ENCODE measurements at places on chromosomes 7 and 10.
A peak's percentile ranks its signal among the peaks of the same experiment; 100 is the strongest.

DNA sequence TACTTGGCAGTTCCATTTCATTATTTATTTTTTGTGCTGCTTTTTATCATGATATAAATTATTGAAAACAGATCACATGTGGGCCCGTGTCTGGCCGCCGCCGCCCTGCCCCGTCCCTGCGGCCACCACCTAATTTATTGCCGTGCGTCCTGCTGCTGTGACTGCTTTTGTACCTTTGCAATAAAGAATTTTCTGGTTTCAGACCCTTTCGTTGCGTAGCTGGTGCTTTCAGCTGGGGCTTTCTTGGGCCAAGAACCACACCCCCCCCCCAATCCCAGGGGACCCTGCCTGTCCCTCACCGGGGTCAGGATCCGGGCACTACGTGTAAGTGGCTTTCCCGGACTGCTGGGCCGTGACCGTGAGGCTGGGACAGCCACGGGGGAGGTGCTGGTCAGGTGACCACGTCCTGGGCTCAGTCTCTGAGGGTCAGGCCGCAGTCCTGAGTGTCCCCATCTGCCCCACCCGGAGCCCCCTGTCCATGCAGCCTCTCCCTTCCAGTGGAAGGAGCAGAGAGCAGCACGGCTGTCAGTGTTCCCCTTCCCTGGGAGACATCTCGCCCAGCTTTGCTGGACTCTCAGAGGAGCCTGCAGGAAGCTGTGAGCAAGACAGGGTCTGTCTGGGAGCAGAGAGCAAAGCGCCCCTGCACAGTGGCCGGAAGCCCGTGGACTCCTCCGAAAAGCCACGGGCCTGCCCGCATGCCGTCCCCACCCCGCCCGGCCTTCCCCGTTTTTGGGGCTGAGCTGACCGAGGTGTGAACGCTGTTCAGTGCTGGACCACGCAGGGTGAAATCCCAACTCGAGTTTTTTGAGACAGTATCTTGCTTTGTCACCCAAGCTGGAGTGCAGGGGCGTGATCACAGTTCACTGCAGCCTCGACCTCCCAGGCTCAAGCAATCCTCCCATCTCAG, 12.6 kb downstream of the MAFK start:
- DNase-seq = no peak

DNA sequence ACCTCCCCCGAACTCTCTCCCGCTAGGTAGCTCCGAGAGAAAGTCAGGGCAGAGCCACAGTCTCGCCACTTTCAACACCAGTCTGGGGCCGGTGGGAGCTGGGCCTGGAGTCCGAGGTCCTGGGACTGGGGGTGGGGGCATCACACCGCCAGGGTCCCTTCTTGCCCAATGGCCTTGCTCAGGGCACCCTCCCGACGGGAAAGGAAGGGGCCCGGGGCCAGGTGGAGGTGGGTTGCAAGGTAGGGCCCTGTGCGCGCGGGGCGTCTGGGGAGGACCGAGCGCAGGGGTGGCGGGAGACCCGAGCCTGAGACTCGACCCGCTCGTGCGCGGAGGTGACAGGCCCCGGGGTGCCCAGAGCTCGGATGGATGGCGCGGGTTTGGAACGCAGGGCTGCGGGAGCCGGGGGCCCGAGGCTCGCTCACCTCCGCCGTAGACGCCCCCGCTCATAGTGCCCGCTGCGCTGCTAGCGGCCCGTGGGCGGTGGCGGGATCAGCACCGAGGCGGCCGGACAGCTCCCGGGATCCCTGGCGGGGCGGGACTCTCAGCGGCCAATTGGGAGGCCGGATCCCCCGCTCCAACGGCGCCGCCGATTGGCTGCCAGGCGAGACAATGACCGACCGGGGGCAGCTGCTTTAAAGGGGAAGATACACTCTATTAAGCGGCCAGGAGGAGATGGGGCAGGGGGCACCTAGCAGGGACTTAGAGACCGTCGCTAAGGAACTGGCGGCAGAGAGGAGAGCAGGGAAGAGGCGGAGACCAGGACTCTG, at the start of gene ACTL6B:
Gene ACTL6B, minus strand, starts transcription at position 541 of the 767 bp plus-strand sequence. Its CDS starts 94 bp downstream, at position 447.
- no peak for DNase-seq

- DNase-seq = no peak
These were observed 341.0 kb downstream of the AUTS2 start for GRCh38 chr7:69939317-69939716.

- DNase-seq = no peak
These were observed 142.2 kb upstream of the VWC2 start for GRCh38 chr7:49631071-49631815.

DNA sequence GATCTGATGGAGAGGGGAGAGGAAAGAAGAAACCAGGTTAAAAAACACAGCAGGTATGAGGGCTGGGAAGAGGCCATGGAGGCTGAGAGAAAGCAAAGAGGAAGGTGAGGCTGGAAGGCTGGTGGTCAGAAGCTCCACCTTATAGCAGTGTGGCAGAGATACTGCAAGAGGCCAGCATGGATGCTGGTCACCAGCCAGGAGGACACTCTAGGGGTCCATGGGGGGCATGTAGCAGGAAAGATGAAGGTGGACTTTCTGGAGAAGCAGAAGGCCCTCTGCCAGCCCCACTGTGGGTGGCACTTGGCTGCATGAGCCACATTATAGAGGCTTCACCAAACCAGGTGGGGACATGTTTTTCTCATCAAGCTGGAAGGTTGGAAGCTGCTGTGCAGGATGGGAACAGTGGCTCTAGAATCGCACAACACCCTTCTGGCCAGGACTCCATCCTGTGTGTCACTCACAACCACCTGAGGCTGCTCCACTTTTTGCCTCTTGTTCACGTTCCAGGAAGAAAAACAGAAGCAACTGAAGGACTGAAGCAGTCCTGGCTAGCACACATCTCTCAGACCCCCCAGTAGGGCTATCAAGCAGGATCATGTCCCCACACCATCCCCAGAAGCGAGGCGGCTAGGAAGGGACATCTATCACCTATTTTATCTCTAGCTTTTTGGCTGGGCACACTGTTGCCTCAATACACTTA, 587.5 kb upstream of the MGMT start:
- no peak for DNase-seq

GRCh38 chr7:116906391-116906790, 44.0 kb downstream of the CAPZA2 start:
- no peak for DNase-seq

DNA sequence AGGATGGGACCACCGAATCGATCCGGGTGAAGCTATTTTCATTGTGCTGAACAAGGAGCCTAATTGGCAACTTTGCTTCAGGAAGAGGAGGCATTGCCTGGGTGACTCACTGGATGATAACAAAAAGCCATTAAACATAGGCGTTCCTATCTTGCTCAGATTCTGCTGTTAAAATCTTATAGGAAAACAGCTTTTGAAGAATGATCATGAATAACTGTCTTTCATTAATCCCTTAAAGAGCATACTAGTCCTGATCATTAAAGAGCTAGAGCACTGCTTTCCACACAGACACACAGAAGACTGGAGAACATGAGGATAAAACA, 174.2 kb upstream of the IMMP2L start:
- DNase-seq = peak; percentile 31

- no peak for DNase-seq
These were observed 63.7 kb downstream of the TACC2 start for GRCh38 chr10:122052701-122053100.

DNA sequence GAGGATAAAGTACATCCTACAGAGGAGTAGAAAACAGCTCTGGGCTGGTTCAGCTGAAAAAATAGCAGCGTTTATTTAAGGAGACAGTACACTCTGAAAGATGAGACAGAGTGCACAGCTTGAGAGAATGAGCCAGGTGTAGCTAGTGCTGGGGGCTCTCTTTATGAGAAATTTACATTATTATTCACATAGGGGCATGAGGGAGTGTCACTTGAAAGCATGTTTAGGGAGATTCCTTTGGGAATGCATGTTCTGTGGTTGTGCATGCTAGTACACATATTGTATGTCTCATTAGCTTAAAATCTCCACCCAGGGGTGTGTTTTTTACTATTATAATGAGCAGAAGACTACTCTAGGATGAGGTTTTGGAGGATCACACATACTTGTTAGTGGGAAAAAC, 1224.4 kb downstream of the REEP3 start:
- DNase-seq = no peak

DNA sequence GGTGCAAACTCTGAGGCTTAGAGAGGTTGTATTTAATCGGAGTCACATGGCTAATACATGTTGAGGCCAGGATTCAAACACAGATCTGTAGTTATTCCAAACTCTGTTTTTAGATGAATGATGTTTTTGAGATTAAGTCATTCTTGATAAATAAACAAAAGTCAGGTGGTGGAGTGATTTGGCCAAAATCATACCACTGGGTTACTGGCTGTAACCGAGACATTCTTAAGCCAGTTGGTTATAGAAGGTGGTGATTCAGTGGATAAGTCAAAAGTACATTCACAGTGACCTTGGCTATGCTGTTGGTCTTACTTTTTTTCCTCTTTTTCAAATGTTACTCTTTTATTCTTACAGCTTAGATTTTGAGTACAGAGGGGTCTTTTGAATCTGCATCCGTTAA, 361.4 kb downstream of the KIF20B start:
- no peak for DNase-seq

DNA sequence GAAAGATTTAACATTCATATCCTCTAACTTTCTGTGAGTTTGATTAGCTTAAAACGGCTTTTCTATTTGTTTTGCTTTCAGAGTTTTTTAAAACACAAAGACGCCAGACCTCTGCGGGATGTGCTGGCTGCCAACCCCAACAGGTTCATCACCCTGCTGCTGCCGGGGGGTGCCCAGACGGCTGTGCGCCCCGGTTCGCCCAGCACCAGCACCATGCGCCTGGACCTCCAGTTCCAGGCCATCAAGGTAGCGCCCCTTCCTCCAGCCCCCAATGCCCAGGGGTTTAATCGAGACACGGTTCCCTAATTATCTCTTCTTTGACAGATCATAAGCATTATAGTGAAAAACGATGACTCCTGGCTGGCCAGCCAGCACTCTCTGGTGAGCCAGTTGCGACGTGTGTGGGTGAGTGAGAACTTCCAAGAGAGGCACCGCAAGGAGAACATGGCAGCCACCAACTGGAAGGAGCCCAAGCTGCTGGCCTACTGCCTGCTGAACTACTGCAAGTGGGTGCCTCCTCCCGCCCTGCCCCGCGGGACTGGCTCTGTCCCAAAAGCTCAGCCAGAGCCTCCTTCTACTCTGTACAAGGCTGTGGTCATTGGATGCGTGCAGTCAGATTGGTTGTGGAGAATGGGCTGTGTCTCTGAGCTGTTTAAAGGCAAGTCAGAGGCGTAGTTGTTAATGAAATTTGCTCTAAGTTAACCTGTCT, 71.2 kb downstream of the TRRAP start:
- no peak for DNase-seq

- no peak for DNase-seq
These were observed 125.0 kb upstream of the NPY start for GRCh38 chr7:24158975-24159374.

- no peak for DNase-seq
These were observed 254.2 kb downstream of the COBL start for GRCh38 chr7:51062222-51062987.

GRCh38 chr10:1629326-1630198, 107.8 kb downstream of the ADARB2 start:
- no peak for DNase-seq

- no peak for DNase-seq
These were observed 438.8 kb upstream of the C7orf33 start for GRCh38 chr7:148151778-148152177.

GRCh38 chr7:151462306-151462779, 22.4 kb upstream of the CRYGN start:
- no peak for DNase-seq

GRCh38 chr10:36817898-36818297, 307.5 kb upstream of the ANKRD30A start:
- no peak for DNase-seq

- no peak for DNase-seq
These were observed 954 bp upstream of the MLXIPL start for GRCh38 chr7:73625276-73625675.

DNA sequence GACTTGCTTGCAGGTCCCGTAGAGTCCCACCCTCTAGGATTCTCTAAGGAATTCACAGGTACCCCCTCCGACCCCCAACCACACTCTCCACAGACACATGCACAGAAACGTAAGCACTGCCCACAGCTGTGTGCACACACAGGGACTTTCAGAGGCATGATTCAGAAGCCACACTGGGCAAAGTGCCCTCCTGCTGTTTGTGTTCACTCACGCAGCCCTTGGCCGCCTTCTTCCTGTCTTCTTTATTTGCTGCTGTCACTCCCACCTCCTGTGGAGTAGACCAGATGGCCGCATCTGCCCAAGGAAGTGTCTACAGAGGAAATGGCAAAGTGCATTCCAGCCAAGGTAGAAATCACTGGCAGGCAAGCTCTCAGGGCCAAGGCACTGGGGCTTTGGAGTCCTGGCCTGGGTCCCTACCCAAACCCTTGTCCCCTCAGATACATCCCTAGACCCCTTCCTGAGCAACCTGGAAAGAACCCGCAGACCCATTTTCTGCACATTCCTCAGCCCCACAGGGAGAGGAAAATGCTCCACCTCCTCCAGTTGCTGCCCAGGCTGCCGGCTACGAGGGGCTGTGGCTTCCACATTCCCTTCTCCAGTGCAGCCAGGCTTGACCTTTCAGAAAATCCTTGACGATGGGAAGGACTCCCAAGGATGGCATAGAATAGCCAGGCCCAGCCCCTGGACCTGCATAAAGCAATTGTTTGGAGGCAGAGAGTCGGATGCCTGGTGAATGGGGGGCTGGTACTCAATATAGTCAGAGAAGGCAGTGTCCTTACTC, 21.6 kb upstream of the GIMAP8 start:
- peak; percentile 42 for DNase-seq

DNA sequence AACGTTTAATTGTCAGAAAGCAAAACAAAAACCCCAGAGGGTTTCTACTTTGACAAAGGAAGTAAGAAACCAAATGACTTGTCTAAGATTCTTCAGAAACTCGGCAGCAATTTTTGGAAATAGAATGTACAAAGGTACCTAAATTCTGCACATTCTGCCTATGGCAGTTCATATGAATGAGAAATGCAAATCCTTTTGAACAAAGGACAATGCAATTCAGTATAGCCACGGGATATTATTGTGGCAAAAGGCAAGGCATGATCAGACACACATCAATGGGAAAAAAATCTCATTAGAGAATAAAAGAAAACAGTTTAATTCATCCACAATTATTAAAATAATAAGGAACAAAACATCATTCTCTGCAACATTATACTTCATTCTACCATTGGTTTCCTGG, 93.4 kb downstream of the SEMA3C start:
- no peak for DNase-seq

DNA sequence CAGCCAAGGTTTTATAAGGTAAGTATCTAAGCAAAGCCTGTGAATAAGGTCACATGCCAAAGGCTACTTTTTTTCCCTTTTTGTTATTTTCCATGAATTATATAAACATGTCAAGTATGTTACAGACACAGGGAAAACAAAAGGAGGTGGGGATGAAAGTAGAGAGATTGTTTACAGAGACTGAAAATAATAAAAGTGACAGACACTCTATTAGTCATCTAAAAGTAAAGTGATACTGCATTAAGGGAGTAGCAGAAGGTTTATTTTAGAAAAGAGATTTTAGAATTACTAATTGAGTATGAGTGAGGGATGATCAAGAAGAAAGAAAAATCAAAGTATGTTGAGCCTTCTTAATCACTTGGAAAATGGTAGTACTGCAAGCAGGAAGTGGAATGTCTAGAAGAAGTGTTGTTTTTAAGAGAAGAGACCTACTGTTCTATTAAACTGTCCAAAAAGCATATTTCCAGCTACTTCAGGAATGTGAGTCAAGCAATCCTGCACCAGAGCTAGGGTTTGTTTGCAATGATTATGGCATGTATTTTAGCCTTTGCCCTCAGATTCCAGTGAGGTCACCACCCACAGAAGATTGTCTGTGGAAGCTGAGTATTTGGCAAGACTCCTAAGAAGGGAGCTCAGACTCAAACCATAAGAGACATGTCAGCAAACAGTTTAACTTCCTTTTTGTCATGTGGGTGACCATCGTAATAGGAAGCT, 177.9 kb upstream of the PLXDC2 start:
- DNase-seq = peak; percentile 77

- no peak for DNase-seq
These were observed 176.4 kb upstream of the HPS1 start for GRCh38 chr10:98623176-98623575.

Measured in fibroblast of the aortic adventitia (primary cell).